Mesothelial cell of epicardium (in vitro differentiated cells): ENCODE measurements at places on chromosomes 2 and 18. TPM values are rescaled to one million over a fixed set of nuclear protein-coding genes. Genes with fewer than 3 reads are reported as not detected.

DNA sequence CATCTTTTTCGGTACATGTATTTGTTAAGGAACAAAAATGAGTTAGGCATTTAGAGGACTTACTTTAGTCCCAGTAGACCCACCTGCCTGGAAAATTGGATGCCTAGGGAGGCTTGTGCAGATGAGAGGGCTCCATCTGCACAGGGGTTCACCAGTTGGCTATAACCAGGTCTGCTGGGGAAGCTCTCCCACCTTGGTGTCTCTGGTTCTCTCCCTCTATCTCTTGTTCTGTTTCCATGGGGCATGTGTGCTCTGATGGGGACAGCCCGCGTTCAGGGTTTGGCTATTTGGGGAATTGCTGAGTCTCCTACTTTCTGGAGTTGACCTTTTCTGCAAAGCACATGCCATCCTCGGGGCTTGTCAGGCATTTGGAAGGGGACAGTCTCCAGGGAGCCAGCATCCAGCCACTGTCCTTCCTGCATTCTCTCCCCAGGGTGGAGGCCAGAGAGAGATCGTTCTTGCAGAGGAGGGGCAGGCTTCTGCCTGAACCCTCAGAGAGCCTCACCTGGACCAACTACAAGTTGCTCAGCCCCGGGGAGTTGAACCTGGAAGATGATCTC is 157.3 kb downstream of the KLHL29 start:
- no peak for DNase-seq

- DNase-seq, result no peak
These were observed 289.2 kb downstream of the ZNF521 start for GRCh38 chr18:25062720-25063119.

GRCh38 chr2:201857326-201857725 is 51.0 kb downstream of the CDK15 start:
- DNase-seq, result no peak

DNA sequence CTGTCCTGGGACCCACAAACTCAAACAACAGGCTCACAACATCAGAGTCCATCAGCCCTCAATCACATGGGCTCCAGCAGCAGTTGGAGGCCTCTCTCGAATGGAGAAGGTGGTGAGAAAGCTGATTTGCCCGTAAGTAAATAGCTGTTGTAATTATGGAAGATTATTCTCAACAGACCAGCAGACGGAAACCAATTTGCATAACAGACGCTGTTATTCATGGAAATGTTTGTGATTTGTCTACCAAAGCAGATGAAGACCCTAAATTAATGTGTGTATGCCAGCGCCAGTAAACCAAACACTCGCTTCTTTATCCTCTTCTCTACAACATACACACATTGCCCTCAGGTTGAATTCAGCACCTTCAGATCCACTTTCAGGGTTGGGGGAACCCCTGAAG is 23.4 kb upstream of the GALNT14 start:
- no peak for DNase-seq

ALPP gene
- total RNA-seq, result not detected in 3 replicates

RTP5 gene
- total RNA-seq, result not detected in 3 replicates

FAM228A gene
- total RNA-seq, result 1.1 to 1.4 TPM (median 1.4 TPM) in 3 replicates

INHBB gene
- total RNA-seq, result not detected in 3 replicates

- no peak for DNase-seq
These were observed 8.1 kb downstream of the FAM171B start for GRCh38 chr2:186702006-186702405.

- no peak for DNase-seq
These were observed 27.1 kb downstream of the DYNC2LI1 start for GRCh38 chr2:43800894-43801293.

DNA sequence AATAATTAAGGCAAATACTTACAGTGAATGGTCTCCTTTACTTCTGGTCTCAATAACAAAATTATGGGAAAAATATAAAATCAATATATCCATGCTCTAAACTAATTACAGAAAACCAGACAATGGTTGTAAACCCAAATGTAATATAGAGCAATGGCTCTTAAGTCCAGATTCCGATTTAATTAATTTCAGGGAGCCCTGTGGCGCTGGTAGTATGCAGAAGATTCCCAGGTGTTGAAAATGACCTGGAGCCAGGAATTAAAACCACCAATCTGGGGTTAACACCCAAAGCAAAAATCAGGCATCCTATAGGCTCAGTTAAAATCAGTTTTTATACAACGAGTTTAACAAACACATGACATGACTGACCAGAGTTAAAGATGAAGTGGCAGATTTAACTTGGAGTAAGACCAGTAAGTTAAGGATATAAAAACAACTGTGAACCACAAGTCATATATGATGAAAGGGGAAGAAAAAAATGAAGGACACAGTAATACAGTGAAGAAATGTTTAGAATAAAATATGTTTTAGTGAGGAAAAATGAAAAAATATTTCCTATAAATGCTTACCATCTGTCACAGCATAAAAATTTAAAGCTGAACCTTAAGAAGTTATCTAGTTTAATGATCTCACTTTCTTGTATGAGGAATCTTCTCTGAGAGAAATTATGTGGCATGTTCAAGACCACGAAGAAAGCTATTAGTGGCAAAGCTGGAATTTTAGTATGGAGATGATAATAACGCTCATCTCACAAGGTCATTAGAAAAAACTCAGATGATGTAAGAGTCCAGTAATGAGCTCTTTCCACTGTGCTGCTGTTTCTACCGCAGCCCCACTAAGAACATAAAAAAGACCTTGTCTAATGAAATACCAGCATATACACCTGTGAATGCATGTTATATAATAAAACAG is 45.8 kb upstream of the FLACC1 start:
- DNase-seq, result no peak

- peak; percentile 57 for DNase-seq
These were observed 25.7 kb downstream of the NPPC start for GRCh38 chr2:231900486-231900942.

DNA sequence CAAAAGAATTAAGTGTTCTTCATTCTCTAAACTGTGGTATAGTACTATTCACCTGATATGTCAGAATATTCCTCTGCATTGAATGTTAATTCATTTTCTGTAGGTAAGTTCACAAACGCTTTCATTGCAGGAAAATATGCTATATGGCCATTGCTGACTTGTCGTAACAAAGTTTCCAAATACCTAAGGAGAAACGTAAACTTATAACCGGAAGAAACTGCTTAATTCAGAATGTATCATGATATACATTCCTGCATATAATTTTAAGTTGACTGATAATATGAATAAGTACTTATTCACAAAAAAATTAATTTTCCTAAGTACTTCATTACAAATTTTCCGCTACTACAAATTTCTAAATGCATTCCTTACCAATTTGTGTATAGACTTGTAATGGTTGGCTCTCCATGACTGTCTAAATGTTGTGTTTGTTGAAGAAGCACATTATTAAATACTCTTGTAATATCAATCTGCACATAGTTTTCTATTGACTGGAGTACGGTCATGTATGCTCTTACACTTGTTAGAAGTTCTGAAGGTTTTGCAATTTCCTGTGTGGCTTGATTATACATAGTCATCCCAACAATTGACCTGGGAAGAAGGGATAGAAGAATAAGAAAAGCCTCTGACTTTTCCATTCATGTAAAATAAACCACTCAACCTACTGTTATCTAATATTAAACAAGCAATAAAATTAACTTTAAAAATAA is 85.4 kb downstream of the NCKAP1 start:
- DNase-seq, result no peak

- DNase-seq, result no peak
These were observed 792.5 kb upstream of the FANCL start for GRCh38 chr2:59033661-59034060.

DNA sequence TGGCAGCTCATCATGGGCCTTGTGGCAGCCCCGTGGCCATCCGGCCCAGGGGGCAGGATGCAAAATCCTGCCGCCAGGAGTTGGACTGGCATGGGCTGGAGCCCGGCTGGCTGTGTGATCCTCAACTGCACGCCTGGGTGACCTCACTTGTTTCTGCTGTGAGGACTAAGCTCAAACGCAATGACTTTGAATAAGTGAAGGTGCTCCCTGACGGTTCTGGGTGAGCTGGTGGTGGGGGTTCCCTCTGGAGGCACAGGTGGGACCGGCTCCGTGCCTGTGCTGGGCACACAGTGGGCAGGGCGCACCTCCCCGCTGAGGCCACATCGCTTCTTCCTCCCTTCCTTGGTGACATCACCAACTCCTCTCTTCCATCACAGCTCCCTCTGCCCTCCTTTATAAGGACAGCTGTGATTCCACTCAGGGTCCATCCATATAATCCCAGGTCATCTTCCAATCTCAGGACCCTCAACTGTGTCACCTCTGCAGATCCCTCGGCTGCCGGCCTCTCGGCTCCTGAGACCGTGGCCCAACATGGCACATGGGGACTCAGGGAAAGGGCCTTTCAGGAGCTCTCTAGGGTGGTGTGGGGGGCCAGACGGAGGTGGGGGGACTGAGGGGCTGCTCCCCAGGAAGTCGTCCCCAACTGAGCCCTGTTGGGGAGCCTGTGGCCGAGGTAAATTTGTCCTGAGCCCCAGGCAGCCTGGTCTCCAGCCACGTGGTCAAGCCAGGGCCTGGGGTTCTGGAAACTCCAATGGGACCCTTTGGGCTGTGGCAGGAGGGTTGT is 75.5 kb upstream of the ODC1 start:
- no peak for DNase-seq

- no peak for DNase-seq
These were observed 30.8 kb downstream of the THAP4 start for GRCh38 chr2:241606186-241606585.

ITGB6 gene
- 13.1 to 14.9 TPM (median 14.3 TPM) in 3 replicates for total RNA-seq
